ENCODE measurements at places on chromosomes 1 and 21.

GRCh38 chr1:53478502-53478818, 19.3 kb downstream of the DMRTB1 start:
- DNase-seq, result no peak

DNA sequence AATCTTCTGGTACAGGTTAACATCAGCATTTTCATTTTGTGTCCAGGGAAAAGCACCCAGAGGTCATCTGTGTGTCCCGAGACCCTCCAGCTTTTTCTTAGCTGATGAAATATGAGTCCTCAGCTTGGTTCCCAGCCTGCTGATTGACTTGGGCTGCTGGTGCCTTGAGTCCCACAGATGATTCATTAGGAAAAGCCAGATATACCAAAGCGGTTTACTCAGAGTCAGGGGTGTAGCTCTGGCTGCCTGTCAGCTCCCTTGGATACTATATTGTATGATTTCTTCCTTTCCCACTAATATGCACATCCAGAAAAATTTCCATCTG, 43.7 kb upstream of the MAB21L3 start:
- DNase-seq, result no peak

DNA sequence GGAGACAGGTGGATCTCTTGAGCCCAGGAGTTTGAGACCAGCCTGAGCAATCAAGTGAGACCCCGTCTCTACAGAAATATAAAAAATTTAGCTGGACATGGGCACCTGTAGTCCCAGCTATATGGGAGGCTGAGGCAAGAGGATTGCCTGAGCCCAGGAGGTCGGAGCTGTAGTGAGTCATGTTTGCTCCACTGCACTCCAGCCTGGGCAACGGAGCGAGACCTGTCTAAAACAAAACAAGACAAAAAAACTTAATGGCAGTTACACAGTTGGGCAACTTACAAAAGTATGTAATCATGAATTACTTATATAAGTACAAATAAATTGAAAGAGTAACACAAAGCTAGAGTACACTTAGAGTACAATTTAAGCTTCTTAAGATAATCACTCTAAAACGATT, 25.2 kb downstream of the RC3H1 start:
- no peak for DNase-seq

GRCh38 chr1:230109895-230110667, 43.0 kb downstream of the GALNT2 start:
- peak; percentile 45 for DNase-seq

Data from CD4-positive, alpha-beta T cell treated with Interleukin-1 beta for 1 hour (primary cell).